Caco-2 (cell line): ENCODE measurements at places on chromosomes 12 and 14.

GRCh38 chr12:93911396-93911795, 234.2 kb downstream of the CRADD start:
- DNase-seq: no peak

- DNase-seq: no peak
These were observed 215.5 kb downstream of the PIK3C2G start for GRCh38 chr12:18476861-18477260.

GRCh38 chr14:49934646-49935045, 41.8 kb downstream of the ARF6 start:
- DNase-seq: no peak

- DNase-seq: no peak
These were observed 27.9 kb upstream of the EVL start for GRCh38 chr14:100037353-100037752.

DNA sequence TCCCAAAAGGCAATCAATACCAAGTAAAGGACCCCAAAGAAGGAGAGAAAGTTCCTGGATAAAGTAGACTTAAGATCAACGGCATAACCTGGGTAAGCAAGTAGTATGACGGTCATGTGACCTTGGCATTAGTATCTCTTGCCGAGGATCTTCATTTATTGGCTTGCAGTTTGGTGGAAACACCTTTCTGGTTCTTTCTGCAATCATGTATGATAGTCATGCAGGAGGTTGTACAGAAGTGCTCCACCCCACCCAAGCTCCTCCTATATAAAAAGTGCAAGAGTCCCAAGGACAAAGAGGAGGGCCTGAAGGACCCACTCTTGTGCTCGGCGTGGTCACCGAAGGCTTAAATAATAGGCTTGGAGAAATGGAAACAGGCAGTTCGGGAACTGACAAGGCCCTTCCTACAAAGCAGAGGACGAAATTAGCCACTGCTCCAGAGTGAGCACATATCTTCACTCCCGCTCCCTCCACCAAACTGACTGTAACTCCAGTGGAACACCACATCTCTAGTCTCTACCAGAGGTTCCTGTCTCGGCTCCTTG, 750 bp downstream of the CS start:
- no peak for DNase-seq

- DNase-seq: no peak
These were observed 32.7 kb upstream of the RIMBP2 start for GRCh38 chr12:130748786-130749185.

- DNase-seq: no peak
These were observed 2.4 kb downstream of the PRKD1 start for GRCh38 chr14:29925101-29925722.

- no peak for DNase-seq
These were observed 19.7 kb upstream of the PPP1R1A start for GRCh38 chr12:54608156-54608555.

DNA sequence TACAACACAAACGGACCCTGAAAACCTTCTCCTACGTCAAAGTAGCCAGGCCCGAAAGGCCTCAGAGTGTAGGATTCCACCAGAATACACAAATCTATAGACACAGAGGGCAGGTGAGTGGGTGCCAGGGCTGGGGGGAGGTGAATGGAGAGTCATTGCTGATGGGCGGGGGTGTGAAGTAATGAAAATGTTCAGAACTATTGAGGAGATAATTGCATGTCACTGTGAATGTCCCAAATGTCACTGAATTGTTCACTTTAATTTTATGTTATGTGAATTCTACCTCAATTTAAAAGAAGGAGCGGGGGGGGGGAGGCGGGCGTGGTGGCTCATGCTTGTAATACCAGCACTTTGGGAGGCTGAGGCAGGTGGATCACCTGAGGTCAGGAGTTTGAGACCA, 36.0 kb downstream of the P2RX4 start:
- no peak for DNase-seq

DNA sequence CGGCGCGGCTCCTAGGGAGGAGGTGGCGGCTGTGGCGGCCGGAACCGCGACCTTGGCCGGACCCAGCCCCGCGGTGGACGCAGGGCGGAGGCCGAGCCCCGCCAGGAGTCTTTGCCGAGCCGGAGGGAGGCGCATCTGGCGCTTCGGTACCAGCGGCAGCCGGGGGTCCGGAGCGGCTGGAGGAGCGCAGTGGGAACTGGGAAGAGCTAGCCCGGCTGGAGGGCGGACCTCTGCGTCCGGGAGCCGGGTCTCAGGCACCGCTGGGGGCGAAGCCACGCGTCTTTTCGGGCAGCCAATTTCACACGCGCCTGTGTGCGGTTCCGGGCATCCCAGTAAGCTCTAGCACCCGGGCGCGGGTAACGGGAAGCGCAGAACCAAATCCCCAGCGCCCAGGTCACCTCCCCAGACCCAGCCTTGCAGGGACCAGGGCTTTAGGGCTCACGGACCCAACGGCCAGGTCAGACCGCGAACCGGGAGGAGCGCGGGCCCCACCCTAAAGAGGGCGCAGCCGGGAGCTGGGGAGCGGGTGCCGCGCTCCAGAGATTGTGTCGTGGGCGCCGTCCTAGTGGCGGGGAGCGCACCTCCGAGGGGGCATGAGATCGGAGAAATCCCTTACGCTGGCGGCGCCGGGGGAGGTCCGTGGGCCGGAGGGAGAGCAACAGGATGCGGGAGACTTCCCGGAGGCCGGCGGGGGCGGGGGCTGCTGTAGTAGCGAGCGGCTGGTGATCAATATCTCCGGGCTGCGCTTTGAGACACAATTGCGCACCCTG, 89.4 kb downstream of the GALNT8 start:
- no peak for DNase-seq

DNA sequence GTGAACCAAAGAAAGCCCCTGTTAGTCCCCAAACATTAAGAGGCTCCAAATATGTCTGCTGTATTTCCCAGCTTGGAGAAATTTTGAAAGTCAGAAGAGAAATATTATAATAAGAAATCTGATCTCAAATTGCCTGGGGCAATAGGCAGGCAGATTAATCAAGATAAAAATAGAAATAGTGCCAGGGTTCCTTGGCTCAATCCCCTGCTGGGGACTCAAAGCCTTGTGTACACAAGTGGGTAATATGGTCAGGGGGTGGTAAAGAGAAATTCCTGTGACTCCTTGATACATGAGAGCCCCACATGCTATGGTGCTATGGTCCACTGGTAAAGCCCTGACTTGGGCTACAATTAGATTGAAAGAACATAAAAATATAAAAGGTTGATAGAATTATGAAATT, 41.3 kb upstream of the ARID2 start:
- no peak for DNase-seq

GRCh38 chr12:112479413-112479812, 60.7 kb downstream of the PTPN11 start:
- DNase-seq: no peak

DNA sequence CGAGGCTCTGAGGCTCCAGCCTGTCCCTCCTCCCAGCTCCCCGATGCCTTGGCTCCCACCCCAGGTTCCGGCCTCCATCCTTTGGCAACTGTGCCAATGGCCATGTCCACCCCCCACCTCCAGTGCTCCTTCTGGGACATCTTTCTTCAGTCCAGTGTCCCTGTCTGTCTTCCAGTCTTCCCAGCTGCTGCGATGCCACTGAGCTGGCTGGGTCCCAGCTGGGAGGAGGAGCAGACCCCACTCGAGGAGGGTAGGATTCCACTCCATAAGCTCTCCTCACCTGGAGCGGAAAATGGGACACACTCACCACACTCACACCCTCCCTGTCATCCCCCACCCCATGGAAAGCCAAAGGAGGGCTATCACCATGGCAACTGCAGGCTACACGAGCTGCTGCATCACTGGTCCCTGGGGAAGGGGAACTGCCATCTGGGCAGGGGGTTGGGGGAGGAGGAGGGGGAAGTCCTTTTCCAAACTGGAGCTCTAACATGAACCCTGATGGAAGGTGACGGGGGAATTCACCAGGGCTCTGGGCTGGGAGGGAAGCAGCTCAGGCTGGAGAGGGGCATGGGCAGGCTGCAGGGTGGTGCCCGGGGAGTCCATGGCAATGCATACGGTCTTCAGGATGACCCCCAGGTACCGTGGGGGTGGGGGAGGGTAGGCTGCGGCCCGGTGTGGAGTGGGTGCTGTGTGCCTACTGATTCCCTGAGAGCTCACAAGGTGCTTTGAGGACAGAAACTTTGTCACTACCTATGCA, 94.3 kb downstream of the LRRC74A start:
- DNase-seq: no peak

DNA sequence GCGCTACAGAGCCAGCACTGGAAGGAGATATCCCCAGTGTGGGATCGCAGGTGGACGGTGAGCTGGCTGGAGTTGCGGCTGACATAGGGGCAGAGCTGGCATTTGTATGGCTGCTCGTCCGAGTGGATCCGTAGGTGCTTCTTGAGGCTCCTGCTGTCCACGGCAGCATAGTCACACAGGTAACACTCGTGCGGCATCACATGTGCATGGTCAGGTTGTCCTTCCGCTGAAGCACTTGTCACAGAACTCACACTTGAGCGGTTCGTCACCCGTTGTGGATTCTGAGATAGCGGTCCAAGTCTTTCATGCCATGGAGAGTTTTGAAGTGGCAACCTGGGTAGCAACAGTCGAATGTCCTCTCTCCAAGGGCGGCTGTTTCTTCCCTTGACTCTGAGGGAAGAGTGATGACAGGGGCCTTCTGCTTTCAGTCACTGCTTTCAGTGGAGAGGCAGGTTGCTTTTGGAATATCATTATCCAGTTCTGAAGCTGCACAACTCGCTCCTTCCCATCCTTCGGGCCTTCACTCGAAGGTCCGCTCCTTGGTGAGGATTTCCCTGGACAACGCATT, 37.0 kb upstream of the SAV1 start:
- no peak for DNase-seq

DNA sequence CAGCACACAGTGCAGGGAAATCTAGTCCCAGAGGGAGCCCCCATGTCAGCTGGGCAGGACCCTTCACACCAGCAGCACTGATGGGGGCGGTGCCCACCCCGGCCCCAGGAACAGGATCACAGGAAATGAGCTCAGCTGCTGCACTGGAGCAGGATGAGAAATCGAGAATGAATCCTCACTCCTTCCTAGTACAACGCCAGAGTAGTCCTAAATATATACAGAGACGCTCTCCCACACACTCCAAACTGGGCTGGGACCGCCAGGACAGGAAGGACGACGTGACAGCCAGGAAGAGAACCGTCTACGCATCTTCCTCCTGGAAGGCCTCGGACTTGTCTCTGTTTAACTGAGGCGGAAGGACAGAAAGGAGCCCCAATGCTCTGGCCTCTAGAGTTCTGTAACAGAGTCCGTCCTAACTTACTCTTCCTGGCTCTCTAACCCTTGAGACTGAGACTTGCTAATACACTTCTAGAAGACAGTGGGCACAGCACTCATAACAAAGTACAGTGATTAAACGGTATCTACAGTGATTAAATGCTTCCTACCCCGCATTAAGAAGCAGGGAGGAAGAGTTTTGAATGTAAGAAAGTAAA, 33.4 kb downstream of the CDC42BPB start:
- DNase-seq: no peak

- no peak for DNase-seq
These were observed 94.9 kb downstream of the DUSP16 start for GRCh38 chr12:12467688-12468261.

GRCh38 chr14:100393362-100393761, 70.2 kb downstream of the SLC25A47 start:
- DNase-seq: no peak
